ENCODE measurements at places on chromosomes 16 and 17.

DNA sequence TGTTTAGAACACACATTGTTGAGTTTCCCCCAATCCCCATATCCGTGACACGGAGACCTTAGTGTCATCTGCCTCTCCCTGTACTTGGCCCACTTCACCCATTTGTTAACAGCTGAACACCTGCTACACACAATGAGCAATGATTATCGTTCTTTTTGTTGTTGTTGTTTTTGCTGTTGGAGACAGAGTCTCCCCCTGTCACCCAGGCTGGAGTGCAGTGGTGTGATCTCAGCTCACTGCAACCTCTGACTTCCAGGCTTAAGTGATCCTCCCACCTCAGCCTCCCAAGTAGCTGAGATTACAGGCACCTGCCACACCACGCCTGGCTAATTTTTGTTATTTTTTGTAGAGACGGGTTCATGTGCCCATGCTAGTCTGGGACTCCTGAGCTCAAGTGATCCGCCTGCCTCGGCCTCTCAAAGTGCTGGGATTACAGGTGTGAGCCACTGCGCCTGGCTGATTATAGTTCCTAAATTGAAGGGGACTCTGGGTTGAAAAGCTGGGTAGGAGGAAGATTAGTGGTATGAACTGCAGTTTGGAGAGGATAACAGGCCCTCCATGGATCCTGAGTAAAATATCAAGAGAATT, 21.6 kb downstream of the NDE1 start:
- DNase-seq: no peak

DNA sequence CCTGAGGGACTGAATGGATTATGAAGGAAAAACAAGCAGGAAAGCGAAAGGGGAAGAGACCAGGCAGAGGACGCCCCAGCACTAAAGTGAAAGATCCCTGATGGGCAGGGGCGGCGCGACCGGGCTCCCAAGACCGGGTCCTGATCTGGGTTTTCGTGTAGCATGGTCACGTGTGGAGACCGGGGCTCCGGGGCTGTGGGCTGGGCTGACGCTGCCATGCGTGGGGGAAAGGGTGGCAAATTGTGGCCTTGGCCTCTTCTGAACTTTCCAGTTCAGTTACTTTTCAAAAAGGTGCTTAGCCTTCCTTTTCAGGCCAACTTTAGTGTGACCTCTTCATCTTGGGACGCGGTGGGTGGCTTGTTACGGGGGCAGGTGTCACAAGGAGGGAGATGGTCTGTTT, 57.5 kb downstream of the METRNL start:
- no peak for DNase-seq

DNA sequence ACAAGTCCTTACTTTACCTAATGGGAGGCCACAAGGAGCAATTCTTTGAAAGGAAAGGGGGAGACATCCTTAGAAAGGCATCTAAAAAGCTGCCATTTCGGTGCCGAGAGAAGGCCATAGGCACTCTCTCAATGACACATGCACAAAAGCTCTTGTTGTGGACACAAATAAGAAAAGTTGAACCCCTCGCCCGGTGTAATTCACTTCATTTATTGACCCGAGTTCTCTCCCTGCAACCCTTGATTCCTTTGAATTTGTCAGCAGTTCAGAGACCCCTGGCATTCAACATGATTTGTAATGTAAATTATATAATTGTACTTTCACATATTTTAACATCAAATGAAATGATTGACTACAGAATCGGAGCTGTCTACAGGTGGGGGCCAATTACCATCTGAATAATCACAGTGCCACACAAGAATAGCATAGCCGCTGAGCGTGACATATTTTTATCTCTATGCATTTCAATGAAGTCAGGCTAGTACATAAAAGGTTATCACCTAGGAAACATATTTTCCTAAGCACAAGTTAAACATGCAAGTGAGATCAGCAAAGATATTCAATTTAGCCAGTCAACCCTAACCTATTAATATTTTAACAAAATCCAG, 66.7 kb downstream of the IRX6 start:
- DNase-seq: no peak

DNA sequence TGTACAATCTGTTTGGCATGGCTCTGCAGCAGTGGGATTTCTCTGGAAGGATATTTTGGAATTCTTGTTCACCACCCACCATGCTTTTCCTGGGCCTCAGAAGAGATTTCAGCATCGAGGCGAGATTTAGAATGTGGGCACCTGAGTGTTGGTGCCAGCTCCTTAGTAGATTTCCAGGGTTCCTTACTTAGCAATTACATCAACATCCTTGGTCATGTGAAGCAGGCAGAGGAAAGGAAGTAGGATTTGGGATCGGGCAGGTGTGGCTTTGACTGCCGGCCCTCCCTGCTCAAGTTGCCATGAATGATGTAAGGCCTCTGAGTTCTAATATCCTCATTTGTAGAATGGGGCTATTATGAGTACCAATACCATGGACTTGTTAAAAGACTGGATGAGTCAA, 13.1 kb upstream of the RBFOX1 start:
- DNase-seq: no peak

- DNase-seq: peak; percentile 90
Observed at GRCh38 chr16:55471448-55472097, 7.4 kb upstream of the MMP2 start.

GRCh38 chr17:80869481-80870145, 122.0 kb upstream of the CHMP6 start:
- no peak for DNase-seq

DNA sequence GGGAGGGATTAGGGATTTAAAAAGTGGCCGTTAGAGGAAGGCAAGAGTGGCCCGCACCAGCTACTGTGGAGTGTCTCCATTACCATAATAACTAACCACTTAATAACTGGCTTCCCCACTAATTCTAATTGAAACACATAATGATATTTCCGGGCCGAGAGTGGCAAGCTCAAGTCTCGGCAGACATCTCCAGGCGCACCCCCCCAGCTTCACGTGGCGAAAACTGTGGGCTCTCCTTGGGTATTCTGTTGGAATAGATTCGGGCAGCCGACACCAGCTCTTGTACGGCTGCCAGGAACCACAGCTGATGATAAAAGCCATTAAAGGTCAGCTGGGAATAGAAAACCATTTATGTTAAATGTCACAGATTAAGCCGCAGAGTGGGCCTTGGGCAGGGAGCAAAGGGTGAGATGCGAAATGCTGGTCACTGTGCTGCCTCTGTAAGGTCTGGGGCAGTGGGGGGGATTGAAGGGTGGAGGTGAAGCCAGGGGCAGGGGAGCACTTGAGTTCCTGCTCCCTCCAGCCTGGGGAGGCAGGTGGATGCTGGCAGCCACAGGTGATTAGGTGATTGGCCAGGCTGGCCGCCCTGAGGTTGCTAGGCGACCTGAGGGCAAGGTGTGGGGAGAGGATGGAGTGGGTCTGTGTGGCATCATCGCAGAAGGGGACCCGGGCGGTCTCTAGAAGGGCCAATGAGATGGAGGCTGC, 115.6 kb upstream of the SDK2 start:
- DNase-seq: no peak

DNA sequence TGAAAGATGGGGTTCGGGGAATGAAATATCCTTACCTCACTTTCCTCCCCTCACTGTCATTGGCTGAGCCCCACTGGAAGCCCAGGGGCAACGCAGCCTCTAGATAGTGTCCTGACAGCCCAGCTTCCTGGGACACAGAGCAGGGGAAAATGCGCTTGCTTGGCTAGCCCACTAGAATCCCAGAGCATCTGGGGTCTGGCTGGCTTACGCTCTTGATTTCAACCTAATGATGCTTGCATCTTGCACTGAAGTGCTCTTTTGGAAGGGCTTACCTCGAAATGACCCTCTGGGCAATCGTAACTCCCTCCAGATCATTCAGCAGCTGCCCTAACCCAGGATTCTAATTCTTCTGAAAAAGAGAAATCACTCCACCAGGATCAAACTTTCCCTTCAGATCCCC, 147.6 kb downstream of the SOX9 start:
- no peak for DNase-seq

DNA sequence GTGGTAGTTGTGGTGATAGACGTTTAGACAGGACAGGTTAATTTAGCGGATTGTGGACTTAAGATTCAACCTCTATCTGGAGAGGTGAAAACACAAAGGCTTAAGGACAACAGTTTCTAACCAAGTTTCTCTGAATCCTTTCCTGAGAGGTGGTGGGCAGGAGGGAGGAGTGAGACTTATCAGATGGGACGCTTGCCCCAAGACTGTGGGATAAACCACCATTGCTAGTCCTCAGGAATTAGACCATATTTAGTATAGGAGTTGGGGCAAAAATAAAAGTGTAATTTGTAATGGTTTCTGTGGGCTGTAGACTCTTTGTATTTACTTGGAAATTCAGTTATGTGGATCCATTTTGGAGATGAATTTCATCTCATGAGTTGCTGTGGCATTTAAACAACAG, 6.6 kb downstream of the PDP2 start:
- no peak for DNase-seq

- peak; percentile 35 for DNase-seq
Observed at GRCh38 chr16:83899272-83899897, 470 bp downstream of the MLYCD start.

DNA sequence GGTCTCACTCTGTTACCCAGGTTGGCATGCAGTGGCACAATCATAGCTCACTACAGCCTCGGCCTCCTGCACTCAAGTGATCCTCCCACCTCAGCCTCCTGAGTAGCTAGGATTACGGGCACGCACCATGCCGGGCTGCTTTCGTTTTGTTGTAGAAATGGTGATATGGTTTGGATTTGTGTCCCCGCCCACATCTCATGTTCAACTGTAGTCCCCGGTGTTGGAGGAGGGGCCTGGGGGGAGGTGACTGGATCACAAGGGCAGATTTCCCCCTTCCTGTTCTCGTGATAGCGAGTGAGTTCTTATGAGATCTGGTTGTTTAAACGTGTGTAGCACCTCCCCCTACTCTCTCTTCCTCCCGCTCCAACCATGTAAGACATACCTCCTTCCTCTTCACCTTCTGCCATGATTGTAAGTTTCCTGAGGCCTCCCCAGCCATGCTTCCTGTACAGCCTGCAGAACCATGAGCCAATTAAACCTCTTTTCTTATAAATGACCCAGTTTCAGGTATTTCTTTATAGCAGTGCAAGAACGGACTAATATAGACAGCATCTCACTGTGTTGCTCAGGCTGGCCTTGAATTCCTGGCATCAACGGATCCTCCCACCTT, 6.0 kb downstream of the PDZD9 start:
- DNase-seq: no peak

- no peak for DNase-seq
Observed at GRCh38 chr17:42347606-42348005, 40.6 kb downstream of the STAT3 start.

GRCh38 chr17:213286-214105, 32.0 kb upstream of the DOC2B start:
- DNase-seq: no peak

- DNase-seq: peak; percentile 31
Observed at GRCh38 chr17:80101946-80102663, 724 bp downstream of the GAA start.

- DNase-seq: no peak
Observed at GRCh38 chr16:19528666-19529065, 4.9 kb downstream of the CCP110 start.

GRCh38 chr17:37555386-37555785, 53.8 kb downstream of the SYNRG start:
- no peak for DNase-seq

DNA sequence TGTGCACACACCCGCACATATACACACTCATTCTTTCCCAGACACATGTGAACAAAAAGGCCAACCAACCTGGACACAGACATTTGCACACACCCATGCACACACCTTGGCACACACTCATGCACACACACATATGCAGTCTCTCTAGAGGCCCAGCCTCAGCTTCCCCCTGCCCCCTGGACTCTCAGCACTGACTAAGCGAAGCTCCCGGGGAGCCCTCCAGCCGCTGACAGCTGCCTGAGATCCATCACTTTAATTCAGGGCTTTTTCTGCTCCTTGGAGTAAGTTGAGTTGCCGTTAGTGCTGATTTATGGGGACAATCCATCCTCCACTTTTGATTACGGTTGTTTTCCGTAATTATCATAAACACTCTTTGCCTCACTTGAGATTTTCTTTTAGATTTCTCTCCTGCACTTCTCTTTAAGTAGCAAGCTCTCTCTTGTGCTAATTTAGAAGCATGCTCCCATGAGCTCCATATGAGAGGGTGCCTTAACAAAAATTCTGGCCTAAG, 158.6 kb upstream of the CDC42EP4 start:
- DNase-seq: peak; percentile 3

GRCh38 chr17:78498848-78499247, 78.3 kb downstream of the DNAH17 start:
- DNase-seq: no peak

GRCh38 chr17:71703701-71704100, 417.1 kb upstream of the SOX9 start:
- DNase-seq: peak; percentile 25

- DNase-seq: peak; percentile 34
Observed at GRCh38 chr17:57518587-57519581, 226.2 kb downstream of the CCDC182 start.

DNA sequence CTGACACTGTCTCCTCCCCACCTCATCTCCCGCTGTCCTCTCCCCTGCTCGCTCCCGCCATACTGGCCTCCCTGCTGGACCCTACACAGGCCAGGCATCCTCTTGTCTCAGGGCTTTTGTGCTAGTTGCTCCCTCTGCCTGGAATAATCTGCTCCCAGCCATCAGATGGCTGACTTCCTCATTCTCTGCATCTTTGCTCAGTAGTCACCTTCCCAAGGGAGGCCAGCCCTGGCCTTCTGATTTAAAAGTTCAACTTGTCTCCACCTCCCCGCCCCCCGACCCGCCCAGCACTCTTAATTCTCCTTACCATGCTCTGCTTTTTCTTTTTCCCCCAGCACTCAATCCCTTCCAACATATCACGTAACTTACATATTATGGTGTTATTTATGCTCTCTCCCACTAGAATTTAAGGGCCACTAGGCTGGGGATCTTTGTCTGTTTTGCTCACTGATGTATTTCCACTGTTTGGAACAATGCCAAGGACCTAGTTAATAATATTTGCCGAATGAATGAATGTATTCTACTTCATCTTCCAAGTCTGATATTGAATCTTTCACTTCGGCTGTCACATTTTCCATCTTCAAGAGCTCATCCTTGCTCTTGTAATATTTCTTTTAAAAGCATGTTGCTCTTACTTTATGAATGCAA, 178.3 kb downstream of the CDK5R1 start:
- no peak for DNase-seq

DNA sequence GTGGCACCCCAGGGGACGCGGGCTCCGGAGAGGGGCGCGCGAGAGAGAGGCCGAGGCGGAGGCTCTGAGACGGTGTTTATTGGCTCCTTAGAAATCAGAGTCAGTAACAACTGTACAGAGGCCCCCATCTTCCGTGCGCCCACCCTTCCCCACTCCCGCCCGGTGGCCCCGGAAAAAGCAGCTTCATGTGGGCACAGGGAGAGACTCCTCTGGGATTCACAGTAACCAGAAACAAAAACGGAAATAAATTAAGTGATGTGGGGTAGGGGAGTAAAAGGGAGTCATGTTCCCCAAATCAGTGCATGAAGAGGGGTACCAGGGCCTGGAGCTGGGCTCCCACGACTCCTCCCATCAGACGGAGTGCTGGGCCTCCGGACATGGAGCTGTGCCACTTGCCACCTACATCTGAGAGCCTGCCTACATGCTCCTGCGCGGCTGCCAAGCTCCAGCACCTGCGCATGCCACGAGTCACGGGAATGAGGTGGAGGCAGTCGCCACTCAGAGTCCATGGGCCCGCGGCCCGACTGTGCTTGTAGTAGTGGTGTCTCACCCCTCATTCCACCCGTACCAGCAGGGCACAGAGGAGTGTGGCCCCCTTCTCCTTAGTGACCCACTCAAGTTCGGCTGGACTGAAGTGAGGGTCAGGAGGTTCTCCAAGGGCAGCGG, 543 bp upstream of the GPS2 start:
- DNase-seq: no peak
